Gastrocnemius medialis (tissue), 4 donors: ENCODE measurements at places on chromosomes 6 and 20.

DNA sequence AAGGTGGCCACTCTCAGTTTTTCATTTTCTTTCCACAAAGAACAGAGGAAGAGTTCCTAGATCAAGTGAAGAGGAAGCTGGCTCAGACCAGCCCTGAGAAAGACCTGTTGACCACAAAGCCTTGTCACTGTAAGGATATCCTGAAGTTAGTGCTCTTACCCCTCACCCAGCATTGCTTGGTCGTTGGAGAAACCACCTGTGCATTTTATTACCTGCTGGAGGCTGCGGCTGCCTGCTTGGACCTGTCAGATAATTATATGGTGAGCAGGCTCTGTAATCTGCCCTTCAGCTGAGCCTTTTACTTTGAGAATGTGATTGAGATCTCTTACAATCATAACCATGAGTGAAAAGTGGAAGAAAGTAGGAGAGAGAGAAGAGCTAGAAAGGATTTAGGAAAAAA, 21.9 kb downstream of the TREML1 start:
- DNase-seq = no peak

DNA sequence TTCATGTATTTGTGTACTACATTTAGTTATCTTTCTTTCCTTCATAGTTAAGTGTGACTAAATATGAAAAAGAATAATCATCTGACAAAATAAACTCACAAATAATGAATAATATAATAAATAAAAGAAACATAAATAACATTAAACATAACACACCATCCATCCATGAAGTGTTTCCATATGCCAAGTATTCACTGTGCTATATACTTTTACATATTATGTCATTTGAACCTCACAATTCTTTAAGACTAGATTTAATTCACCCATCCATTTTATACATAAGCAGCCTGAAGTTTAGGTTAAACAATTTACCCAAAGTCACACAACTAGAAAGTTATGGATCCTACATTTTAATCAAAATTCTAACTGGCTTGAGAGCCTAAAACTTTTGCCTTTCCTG, 549.4 kb upstream of the HS3ST5 start:
- DNase-seq = no peak

DNA sequence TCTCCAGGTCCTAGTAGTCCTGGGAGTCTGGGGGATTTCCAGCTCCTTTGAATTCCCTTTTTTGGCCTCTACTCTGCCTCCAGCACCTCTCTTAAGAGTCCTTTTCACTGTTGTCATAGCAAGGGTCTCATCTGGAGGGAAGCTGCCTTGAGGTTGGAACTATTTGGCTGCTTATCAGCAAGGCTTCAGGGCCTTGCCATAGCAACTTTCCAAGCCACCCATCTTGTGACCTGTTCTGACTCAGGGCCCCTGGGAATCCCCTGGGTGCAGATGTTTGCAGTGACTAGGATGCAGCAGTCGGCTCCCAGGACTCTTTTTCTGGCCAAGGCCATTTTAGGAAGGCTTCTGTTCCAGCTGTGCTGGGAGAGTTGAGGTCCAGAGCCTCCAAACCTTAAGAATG, 12.4 kb downstream of the PKIG start:
- DNase-seq = no peak

DNA sequence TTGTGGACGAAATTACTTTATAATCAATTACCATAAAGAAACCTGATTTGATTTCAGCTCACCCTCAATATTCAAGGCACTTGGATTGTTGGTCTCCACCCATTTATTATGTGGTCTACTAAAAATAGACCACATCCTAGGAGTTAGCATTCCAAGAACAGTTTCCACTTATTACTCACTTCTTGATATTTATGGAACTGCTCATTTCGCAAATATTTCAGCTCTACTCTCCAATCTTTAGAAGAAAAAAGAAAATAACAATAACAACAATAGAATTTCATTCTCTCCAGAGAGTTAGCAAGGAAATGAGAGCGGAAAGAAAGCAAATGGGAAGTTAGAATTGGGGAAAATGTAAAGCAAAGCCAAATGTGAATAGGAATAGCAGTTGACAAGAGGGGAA, 26.2 kb upstream of the HDAC2 start:
- no peak for DNase-seq

- no peak for DNase-seq
Measured at GRCh38 chr6:88006557-88006956, 41.1 kb upstream of the SPACA1 start.

DNA sequence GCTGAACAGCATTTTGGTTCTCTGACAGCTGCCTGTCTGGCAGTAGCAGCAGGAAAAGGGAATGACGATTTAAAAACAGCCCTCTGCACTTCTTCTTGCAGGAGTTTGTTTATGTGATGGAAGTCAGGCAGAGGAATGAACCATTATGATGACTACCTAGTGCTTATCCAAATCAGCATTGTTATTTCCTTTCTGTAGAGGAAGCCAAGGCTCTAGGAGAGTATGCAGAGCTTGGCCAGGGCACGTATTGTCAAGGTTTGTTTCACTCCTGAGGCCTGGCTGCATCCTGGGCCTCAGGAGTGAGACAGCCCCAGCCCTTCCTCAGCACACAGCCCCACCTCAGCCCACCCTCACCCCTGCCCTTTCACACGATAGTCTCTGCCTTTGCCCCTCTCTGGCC, 68.5 kb downstream of the FAM229B start:
- DNase-seq = no peak

GRCh38 chr6:31575335-31575901, at the start of gene TNF:
Gene TNF (plus strand): TSS chr6:31575565. CDS start chr6:31575742, 177 bp downstream.
- no peak for DNase-seq

GRCh38 chr6:67345946-67346345, 1289.1 kb upstream of the ADGRB3 start:
- no peak for DNase-seq
